Activated CD4-positive, alpha-beta T cell treated with anti-CD3 and anti-CD28 coated beads, Interleukin-2, Interleukin-4, amounts not matched to agents 100 ng/mL and 50 ng/mL, durations not matched to agents 16 hours and 8 hours (primary cell): ENCODE measurements at places on chromosomes 2 and 18.
A peak's percentile ranks its signal among the peaks of the same experiment; 100 is the strongest.

- no peak for DNase-seq
These were observed 115.3 kb upstream of the NDUFV2 start for GRCh38 chr18:8987241-8987640.

DNA sequence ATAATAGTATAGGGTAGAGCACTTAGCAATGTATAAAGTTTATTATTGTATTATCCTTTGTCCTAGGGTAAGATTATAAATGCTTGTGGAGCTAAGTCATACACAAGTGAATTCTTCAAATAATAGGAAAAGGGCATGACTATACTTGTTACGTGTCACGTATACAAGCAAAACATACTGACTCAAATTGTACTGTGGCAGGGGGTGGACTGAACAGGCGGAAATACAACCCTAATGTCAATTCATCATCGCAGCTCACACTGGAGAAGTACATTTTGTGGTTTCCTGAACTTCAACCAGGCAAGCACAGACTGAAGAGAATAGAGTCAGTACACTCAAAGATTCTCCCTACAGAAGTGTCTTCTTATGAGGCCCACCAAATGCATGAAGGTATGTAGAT is 201.0 kb downstream of the MBD2 start:
- no peak for DNase-seq

GRCh38 chr2:237900891-237901831 is 41.7 kb downstream of the RAMP1 start:
- no peak for DNase-seq

DNA sequence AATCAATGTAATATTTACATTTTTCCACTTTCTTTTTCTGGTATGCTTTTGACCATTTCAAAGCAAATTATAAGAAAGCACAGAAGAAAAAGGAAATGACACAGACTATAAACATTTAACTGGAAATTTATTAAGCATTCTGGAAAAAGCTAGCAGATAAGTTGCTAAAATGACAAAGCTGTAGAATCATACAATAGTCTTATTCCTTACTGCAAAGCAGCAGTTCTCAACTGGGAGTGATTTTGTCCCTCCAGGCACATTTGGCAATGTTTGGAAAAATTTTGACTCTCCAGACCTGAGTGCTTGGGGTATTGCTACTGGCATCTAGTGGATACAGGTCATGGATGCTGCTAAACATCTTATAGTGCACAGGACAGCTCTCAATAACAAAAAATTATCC is 75.1 kb downstream of the MBD5 start:
- DNase-seq = no peak

GRCh38 chr2:238791354-238791753 is 56.5 kb upstream of the TWIST2 start:
- no peak for DNase-seq

GRCh38 chr18:66873899-66874298 is 270.0 kb upstream of the CDH19 start:
- no peak for DNase-seq

DNA sequence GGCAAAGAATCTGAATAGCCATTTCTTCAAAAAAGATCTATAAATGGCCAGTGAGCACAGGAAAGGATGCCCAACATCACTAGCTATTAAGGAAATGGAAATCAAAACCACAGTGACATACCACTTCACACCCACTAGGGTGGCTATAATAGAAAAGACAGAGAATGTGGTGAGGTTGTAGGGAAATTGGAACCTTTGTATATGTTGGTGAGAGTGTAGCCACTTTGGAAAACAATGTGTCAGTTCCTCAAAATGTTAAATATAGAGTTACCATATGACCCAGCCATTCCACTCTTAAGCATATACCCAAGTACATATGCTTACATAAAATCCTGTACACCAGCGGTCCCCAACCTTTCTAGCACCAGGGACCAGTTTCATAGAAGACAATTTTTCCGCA is 152.8 kb downstream of the SMAD2 start:
- DNase-seq = no peak

DNA sequence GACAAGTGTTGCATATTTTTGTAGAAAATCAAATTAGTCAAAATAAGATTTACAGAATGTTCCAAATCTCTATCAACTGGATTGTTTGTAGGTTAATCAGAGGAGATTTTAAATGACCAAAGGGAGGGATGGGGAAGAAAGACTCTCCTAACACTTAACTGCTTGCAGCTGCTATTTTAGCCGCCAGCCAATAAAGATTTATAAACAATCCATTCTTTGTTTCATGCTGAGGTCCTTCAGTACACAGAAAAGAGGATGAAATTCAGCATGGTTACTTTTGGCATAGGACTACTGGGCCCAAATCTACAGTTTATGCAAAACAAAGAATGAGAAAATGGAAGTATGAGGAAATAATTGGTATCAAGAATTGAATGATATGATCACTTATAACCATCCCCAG is 86.4 kb upstream of the FN1 start:
- DNase-seq = no peak

GRCh38 chr18:53070788-53071187 is 730.8 kb downstream of the DCC start:
- DNase-seq = no peak

DNA sequence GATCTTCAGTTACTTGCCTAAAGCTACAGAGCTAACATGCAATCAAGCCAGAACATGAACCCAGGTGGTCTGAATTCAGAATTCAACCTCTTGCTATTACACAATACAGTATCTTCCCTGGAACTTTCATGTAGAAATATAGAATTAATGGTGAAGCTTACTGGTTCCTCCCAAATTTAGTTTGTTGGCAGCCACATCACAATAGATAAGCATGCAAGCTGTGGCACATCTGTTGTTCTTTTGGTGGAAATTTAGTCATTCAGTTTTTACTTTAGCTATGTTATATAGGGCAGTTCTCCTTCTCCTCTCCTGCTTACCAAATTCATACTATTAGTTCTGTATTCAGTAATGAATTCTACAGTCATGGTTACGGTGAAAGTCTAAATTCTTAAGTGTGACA is 101.0 kb upstream of the RNF152 start:
- no peak for DNase-seq

- DNase-seq = no peak
These were observed 193.1 kb downstream of the RIT2 start for GRCh38 chr18:42922363-42922762.

DNA sequence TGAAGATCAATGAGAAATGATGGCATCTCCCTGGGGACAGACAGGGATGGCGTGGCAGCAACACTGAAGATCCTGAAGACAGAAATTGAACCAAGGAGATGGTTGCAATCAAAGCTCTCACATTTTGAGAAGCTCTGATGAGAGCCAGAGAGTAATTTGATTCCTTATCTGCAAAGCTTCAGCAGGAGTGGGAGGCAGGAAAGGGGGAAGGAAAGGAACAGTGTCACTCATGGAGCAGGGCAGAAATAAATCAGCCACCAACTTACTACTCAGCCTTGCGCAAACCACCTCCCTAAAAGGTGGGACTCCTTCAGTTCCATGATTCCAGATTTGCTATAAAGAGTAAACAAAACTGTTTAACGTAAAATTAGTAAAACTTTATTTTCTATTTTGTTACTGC is 119.2 kb downstream of the CACNB4 start:
- no peak for DNase-seq

- no peak for DNase-seq
These were observed 2.2 kb downstream of the SPATS2L start for GRCh38 chr2:200308546-200309295.

DNA sequence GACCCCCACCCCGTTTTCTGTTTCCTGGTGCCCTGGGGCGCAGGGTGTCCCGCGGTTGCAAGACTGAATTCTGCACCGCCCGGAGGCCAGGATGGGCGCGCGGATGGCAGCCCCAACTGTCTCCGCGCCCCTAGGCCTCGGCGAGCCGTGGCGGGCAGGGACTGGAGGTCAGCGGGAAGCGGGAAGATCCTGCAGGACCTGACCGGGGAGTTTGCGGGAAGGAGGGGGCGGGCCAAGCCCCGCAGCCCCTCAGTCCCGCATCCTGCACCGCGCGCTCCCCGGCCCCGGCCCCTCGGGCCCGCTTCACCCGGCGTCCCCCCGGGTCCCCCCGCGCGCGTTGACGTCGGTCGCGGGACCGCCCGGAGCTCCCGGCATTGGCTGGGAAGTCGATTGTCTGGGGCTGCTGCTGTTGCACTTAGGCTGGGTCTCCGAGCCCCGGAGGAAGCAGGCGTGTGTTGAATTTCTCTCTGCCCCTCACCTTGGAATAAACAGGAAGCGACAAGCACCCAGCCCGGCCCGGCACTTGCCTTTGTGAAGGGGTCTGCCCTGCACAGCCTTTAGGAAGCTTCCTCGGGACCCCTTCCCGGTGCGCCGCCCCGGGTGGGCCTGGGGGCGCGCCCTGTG is at the start of gene LDLRAD4:
Gene LDLRAD4, plus strand, starts transcription at position 393 of the 624 bp plus-strand sequence.
- DNase-seq = no peak

DNA sequence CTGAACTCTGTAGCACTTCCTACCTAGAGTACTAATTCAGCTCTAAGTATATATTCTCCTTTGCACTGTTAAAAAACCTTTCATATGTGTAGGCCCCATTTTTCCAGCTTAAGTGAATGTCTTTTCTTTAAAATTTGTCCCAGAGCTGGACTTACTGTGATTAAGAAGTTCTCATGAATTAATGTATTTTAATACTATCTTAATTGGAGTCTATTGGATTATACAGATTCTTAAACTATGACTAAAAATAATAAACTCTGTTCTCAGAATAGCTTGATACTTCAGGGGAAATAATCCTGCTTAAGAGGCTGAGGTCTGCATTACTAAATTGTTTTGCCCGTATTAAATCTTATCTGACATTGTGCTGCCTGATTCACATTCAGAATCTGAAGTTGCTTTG is 223.3 kb downstream of the RIT2 start:
- DNase-seq = no peak

- no peak for DNase-seq
These were observed 31.8 kb downstream of the METAP1D start for GRCh38 chr2:172031536-172031935.

GRCh38 chr2:228700638-228701037 is 519.2 kb upstream of the SPHKAP start:
- no peak for DNase-seq

- no peak for DNase-seq
These were observed 108.7 kb upstream of the HDAC4 start for GRCh38 chr2:239509373-239510143.

DNA sequence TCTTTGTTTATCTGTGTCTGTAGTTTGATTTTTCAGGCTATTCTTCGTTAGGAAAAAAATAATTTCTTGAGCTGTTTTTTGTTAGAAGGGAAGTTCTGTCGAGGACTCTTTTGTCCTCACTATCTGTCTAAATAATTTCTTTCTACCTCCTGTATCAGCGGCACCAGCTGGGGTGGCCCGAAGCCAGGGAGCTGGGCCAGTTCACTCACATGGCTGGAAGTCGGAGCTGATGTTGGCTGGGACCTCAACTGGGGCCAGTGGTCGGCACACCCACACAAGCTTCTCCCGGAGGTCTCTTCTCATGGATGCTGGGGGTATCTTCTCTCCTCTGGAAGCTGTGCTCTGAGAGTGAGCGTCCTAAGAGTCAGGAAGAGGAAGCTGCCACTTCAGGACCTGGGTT is 8.0 kb upstream of the PDIA6 start:
- no peak for DNase-seq

DNA sequence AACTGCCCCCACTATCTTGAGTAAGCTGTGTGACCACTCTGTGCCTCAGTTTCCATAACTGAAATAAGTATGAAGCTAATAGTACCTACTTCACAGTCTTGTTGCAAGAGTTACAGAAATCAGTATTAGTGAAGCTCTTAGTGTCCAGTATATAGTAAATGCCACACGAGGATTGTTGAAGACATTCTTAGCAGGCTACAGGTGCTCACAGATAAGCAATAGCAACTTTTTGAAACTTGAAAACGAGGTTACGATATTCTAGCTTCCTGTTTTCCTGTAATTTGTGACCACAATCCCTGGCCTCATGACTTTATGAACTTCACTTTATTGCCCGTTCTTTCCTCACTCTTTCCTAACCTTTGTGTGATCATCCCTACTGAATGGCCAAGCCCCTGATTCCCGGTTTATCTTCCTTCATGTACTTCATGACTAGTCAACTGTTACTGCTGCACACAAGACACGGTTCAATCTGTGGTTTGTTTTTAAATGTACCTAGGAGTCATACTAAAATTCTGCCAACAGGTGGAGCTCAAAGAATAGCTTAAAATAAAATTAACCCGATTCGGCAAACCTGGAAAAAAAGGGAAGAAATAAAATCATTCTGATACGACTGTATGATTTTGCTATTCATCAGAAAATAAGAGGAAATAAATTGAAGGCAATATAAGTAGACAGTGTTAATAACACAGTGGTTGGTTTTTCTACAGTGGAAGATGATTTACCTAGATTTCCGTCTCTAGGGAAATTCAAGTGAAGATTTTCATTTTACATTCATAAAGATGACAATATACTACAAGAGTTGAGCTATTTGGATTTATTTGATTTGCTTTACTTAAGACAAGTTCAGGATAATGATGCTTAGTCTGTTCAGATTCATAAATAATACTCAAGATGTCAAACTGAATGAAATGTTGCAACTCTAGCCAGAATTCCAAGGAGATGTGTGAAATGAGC is 38.1 kb upstream of the STAT1 start:
- peak; percentile 69 for DNase-seq

DNA sequence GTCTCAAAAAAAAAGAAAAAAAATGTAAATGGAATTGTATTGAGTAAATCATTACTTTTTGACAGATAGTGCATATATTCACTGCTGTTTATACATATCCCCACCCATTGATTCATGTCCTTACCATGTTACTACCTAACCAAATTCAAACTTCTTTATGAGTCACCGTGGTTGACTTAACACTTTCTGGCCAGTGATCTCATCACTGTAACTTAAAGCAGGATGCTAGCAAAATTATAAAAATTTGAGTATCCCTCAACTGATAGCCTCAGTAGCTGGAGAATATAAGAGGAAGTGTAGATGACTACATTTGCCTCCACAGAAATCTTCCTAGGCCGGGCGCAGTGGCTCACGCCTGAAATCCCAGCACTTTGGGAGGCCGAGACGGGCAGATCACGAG is 13.4 kb downstream of the CNOT9 start:
- peak; percentile 78 for DNase-seq

- DNase-seq = no peak
These were observed 142.7 kb downstream of the DYSF start for GRCh38 chr2:71596011-71596410.

DNA sequence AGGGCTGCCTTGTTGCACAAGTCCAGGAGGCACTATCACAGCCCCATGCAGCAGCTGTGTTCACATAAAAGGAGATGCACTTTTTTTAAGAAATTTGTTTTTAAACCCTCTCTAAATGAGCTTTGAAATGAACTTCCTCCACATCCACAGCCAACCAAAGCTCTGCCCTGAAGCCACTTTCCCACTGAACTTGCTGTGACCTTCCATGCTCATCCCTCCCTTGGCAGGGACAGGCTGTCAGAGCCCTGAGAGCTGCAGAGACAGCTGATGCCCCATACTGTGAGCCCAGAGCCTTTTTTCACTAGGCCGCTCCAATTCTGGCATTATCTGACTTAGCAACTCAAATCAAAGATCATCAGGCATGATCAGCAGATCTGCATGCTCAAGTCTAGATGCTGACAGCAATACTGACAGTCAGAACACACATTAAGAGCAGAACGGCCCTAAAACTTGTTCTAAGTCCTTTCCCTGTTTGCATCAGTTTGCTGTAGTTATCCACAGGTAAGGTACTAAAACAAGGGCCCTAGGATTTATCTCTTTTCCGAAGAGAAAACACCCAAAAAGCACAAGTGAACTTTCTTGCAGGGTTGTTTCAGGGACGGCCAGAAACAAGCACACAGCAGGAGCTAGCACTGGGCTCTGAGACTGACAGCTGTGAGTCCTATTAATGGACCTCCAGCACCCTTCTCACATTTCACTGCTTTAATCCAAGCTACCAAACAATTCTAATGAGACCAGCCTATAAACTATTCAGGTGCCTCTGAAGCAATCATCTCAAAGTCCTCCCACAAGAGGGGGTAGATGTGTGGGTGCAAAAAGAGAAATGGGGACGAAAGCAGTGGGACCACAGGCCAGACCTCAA is 34.9 kb downstream of the RNU4ATAC start:
- no peak for DNase-seq
